A549 treated with DMSO at 1 μM for 4 hours (cell line): ENCODE measurements at places on chromosomes 7 and 10. TPM values are rescaled to one million over a fixed set of nuclear protein-coding genes. Genes with fewer than 3 reads are reported as not detected.

The AKR1C4 gene
- 0.15 to 0.39 TPM (median 0.24 TPM) in 5 replicates for total RNA-seq

The TMEM184A gene
- 6.7 to 15.3 TPM (median 13.2 TPM) in 5 replicates for total RNA-seq

The ANKMY2 gene
- 13.2 to 17.3 TPM (median 14.2 TPM) in 5 replicates for total RNA-seq

The C10orf67 gene
- 0.03 to 0.13 TPM (median 0.06 TPM) in 4 of 5 replicates, not detected in the other for total RNA-seq

The SMO gene
- 14.3 to 20.2 TPM (median 16.5 TPM) in 5 replicates for total RNA-seq

The RADIL gene
- 1.3 to 2.4 TPM (median 1.6 TPM) in 5 replicates for total RNA-seq

The PDK4 gene
- 3.7 to 5.6 TPM (median 5.0 TPM) in 5 replicates for total RNA-seq

The IDI2 gene
- total RNA-seq = 0.06 to 0.17 TPM in 2 of 5 replicates, not detected in the others
